Glomerular endothelial cell (primary cell): ENCODE measurements at places on chromosomes 13 and 19.

GRCh38 chr13:22018836-22019210 is 347.9 kb downstream of the FGF9 start:
- DNase-seq = no peak

DNA sequence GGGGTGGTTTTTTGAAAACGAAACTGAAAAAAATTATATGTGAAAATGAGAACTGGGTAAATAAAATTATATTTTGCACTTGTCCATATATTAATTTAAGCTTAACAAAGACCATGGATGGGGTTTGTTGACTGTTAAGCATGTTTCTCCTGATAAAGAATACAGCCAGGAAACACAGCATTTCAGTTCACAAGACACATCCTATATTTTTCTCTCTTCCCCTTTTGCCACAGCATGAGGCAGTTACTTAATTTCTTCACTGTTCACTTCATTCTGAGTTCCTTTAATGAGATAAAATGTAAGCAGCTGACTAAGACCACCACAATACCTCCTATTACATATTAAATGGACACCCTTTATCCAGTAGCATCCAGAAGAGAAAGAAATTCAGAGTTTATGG is 64.0 kb downstream of the RXFP2 start:
- no peak for DNase-seq

DNA sequence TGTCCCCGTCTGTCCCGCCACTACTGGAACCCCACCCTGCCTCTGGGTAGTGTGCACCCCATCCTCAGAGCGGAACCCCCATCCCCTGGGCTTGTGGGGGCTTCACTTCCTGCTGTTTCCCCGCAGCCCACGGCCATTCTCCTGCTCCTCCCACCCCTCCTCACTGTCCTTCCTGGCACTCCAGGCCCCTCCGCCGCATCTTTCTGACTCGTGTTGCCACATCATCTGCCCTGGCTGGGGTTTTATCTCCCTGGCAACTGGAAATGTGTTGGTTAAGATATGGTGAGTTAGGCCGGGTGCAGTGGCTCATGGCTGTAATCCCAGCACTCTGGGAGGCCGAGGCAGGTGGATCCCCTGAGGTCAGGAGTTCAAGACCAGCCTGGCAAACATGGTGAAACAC is 37.3 kb downstream of the KDM4B start:
- DNase-seq = no peak

DNA sequence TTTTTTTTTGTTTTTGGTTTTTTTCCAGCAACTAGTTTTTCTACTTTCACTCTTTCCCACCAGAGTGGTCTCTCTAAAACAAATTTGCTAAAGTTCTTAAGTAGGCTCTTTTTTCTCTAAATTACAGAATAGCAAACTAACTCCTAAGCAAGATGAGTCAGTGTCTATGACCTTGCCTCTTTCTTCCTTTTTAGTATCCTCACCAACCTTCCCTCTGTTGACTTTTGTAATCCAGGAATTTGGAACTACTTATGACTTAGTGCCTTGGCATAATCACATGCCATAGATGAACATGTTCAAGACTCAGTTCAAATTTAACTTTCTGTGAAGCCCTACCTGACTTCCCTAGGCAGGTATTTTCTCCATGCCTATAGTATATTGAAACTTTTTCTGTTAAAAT is 32.3 kb upstream of the AKAP11 start:
- no peak for DNase-seq

DNA sequence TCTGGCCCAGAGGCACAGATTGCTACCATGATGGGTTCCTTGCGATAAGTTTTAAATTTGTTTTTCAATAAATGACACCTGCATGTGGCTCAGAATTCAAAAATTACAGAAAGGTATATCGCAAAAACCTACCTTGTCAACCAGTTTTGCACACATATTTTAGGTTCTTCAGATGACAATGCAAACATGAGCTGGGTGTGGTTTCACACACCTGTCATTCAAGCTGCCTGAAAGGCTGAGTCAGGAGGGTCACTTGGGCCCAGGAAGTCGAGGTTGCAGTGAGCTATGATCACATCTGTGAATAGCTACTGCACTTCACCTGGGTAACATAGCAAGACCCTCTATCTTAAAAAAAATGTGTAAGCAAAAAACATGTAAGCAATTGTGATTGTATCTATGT is 56.1 kb downstream of the DNM2 start:
- no peak for DNase-seq

GRCh38 chr13:20401931-20402856 is 123.5 kb downstream of the CRYL1 start:
- DNase-seq = no peak

GRCh38 chr13:67101730-67102467 is 128.2 kb downstream of the PCDH9 start:
- DNase-seq = no peak
